ENCODE measurements at places on chromosomes 1 and 21. TPM values are rescaled to one million over a fixed set of nuclear protein-coding genes. Genes with fewer than 3 reads are reported as not detected.

DNA sequence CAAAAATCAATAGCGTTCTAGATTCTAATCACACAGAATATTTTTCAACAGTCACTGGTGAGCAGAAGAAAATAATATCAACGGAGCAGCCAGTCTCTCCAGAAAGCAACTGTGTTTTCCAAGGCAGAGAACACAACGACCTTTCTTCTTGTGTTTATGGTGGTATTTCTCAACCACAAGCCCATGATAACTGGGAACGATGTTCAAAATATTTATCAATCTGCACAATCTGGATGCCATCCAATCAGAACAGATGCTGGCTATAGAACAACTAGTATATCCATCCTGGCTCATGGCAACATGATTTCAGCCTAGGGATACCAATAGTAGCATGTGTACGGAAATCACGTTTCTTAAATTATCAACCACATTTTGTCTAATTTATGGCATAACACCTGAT, 162.7 kb upstream of the RUNX1 start:
- no peaks in the 10 kb centered on the region for H3K4me1 ChIP-seq
- H3K36me3 ChIP-seq: no peaks in the 10 kb centered on the region
- no peaks in the 10 kb centered on the region for H3K27me3 ChIP-seq
- DNase-seq: no peak
- no peak overlapping the region for H3K4me3 ChIP-seq
- H3K27ac ChIP-seq: no peak overlapping the region

- no peaks in the 10 kb centered on the region for H3K36me3 ChIP-seq
- no peaks in the 10 kb centered on the region for H3K27me3 ChIP-seq
- no peak overlapping the region for H3K27ac ChIP-seq
- no peaks in the 10 kb centered on the region for H3K4me1 ChIP-seq
These were observed 14.3 kb downstream of the S100A11 start for GRCh38 chr1:152022474-152022873.

Gene MIXL1
- total RNA-seq: 0.38 TPM

GRCh38 chr21:25133939-25134338, 473.3 kb downstream of the MRPL39 start:
- no peak for DNase-seq
- no peak overlapping the region for H3K4me3 ChIP-seq
- H3K4me1 ChIP-seq: no peaks in the 10 kb centered on the region
- H3K27ac ChIP-seq: no peak overlapping the region
- H3K36me3 ChIP-seq: no peaks in the 10 kb centered on the region

Gene ASCL5
- not detected for total RNA-seq

DNA sequence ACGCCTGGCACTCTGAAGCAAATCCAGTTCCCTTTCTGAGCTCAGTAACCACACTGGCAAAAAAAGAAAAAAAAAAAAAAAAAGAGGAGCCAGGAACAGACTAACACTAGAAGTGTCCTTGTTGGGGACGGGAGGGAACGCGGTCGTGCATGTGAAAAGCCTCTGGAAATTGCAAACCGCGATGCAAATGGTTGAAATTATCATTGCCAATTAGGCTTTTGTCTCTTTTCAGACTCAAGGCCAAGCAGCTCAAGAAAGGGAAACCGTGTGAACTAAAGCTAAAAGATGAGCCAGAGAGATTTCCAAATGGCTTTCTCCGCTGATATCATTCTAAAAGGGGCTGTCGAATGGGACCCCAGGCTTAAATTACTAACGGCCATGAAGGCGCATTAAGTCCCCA, 13.5 kb downstream of the TRABD2B start:
- H3K36me3 ChIP-seq: no peaks in the 10 kb centered on the region
- H3K27ac ChIP-seq: no peak overlapping the region
- H3K27me3 ChIP-seq: peaks cover 23% of the 10 kb centered on the region
- no peak for DNase-seq
- H3K4me1 ChIP-seq: peaks cover 5% of the 10 kb centered on the region
